ENCODE measurements at places on chromosomes 7 and 10.

- DNase-seq, result no peak
Observed at GRCh38 chr7:26868841-26869495, 4.6 kb upstream of the SKAP2 start.

GRCh38 chr10:36671607-36672006 lies 453.8 kb upstream of the ANKRD30A start:
- no peak for DNase-seq

GRCh38 chr10:68812420-68812819 lies 14.9 kb upstream of the STOX1 start:
- DNase-seq, result no peak

DNA sequence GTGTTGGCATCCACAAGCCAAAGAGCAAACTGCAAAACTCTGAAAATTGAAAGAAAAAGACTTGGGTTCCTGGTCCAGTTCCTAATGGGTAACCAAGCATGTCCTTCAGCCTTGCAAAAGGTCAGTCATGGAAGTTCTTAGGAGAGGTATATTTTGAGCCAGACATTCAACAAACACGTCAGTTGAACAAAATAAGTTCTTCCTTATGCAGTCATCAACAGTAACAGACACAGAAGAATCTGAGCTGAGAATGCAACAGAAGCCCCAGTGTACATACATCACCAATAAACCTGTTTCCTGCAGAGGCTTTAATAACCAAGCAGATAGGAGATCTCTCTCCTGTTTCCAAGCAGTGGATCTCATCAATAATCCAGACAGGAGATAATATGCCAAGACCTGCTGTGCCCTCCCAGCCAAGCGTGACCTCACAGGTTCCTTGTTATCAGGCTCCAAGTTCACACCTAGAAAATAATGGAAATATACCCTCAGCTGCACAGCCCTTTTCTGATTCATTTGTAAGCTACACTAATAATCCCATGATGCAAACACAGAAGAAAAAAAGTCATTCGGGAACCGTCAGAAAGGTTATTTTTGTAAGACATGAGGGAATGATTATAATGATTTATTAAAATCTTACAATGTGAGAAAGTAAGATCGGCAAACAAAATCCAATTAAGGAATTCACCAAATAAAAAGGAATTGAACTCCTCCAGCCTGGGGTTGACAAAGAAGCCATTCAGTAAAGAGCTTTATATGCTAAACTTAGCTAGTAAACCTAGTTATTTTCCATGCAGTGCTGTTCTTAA lies 90.7 kb downstream of the DGKI start:
- DNase-seq, result no peak

DNA sequence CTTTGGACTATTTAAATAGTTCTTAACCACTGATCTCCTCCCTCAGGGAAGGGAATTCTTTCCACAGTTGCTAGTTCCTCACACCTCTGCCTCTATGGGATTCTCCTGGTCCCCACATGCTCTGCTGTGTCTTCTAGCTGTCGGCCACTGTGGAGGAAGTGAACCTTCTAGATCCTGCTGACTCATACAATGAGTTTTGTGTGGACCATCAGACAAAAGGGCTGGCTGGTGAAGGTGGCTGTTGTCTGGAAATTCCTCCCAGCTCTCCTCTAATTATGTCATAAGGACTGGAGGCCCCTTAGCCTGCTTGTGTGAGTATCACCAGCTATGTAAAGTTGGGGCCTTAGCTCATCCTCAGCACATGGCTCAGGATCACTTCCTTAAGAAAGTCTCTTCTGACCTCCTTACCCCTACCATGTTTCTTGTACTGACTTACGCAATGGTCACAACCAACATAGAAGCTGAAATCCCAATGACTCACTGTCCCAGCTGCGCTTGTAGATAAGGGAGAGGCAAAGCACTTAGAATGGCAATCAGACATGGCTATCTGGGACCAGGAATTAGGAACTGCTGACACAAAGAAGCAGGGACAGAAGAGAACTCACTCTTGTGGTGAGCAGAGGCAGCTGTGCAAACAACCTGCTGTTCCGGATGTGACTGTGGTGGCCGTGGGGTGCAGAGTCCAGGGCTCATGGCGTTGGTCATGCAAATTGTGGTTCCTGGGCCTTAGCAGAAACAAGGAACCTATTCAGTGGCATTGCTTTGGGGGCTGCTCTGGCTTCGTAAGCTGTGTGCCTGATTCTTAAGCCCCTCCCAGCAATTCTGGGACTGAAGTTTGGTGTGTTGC lies 2.5 kb upstream of the MACC1 start:
- DNase-seq, result peak; percentile 72

GRCh38 chr10:121580276-121581116 lies 17.7 kb downstream of the FGFR2 start:
- DNase-seq, result no peak

- DNase-seq, result no peak
Observed at GRCh38 chr7:2980401-2981102, 63.1 kb downstream of the CARD11 start.

GRCh38 chr10:24944512-24945255 lies 7.7 kb downstream of the PRTFDC1 start:
- peak; percentile 25 for DNase-seq

DNA sequence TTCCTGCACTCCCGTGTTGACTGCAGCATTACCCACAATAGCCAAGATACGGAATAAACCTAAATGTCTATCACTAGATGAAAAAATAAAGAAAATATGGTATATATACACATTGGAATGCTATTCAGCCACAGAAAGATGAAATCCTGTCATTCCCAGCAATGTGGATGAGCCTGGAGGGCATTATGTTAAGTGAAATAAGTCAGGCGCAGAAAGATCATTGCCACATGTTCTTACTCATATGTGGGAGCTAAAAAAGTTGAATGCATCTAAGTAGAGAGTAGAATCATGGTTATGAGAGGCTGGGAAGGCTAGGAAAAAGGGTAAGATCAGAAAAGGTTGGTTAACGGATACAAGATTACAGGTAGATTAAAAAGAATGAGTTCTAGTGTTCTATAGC lies 219.1 kb upstream of the MKI67 start:
- no peak for DNase-seq

- DNase-seq, result peak; percentile 50
Observed at GRCh38 chr10:110324201-110324804, 19.6 kb upstream of the SMNDC1 start.

GRCh38 chr7:140314573-140315480 lies 83.5 kb downstream of the SLC37A3 start:
- no peak for DNase-seq

DNA sequence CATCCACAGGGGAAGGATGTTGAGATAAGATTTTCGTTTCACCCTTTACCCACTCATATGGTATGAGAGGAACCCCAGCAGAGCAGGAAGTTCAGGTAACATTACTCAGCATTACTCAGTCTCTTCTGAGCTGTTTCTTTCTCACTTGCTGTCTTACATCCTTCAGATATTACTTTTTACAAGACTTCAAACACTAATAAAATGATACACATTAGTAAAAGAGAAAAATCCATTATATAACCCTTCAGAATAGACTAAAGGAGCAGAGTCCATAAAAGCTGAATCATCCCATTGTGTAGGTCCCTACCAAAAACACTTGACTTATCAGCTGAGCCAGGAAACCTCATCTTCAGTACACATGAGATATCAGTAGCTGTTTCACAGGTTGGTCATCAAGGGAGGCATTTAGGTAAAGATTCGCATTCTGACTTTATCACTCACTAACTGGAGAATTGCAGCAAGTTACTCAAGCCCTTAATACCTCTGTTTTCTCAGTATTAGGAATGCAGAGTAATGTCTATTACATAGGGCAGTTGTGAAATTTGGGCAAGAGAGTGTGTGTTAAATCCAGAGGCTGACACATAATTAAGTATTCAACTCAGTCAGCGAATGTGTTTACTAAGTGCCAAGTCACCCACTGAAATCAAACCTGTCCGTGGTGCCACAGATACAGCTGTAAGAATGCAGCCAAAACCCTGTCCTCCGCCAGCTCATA lies 44.7 kb downstream of the KLF6 start:
- DNase-seq, result peak; percentile 24

- no peak for DNase-seq
Observed at GRCh38 chr10:132577350-132578003, 39.9 kb downstream of the INPP5A start.

DNA sequence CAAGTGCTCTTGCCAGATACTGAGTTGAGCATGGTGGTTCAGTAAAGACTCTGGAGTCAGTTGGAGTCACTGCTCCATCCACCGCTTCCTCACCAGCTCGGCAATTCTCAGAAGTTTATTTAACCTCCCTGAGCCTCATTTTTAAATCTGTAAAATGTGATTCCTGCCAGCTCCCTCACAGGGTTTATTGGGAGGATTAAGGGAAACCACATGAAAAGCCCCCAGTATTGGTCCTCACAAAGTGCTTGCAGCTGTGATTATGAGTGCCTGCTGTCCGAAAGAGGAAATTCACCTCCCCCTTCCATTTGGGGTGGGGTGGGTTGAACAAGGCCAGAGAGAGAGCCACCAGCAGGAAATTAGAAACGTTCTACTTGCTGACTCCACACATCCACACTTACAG lies 99.0 kb downstream of the AOAH start:
- DNase-seq, result no peak

- DNase-seq, result no peak
Observed at GRCh38 chr7:41732436-41732785, 29.5 kb upstream of the INHBA start.

- no peak for DNase-seq
Observed at GRCh38 chr10:132170561-132171361, 16.0 kb upstream of the DPYSL4 start.

DNA sequence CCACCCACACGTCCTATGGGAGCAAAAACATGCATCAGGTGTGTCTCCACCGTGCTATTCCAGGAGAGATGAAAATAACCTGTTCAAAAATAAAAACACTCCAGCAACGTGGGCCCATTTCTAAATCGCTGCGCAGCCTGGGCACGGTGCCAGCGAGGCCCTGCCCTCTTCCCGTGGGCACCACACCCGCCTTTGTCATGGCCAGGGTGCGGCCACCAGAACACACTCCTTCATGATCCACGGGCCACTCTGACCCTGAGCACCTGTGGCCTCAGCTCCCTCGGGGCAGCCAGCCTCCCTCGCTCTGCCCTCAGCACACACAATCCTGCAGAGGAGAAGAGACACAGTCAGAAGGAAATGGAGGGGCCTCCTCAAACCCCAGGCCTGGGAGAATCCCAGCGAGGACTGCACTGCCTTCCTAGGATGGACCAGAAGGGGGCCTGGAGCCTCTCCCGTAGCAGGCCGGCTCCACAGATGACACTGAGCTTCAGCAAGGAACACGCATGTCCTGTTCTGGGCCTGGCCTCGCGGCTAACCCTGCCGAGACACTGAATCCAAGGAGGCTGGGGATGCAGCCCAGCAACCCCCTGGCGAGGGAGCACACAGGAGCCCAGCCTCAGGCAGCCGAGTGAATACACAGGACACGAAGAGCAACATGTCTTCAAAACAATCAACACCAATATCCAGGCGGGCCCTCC lies 169.0 kb downstream of the MAD1L1 start:
- DNase-seq, result peak; percentile 54

DNA sequence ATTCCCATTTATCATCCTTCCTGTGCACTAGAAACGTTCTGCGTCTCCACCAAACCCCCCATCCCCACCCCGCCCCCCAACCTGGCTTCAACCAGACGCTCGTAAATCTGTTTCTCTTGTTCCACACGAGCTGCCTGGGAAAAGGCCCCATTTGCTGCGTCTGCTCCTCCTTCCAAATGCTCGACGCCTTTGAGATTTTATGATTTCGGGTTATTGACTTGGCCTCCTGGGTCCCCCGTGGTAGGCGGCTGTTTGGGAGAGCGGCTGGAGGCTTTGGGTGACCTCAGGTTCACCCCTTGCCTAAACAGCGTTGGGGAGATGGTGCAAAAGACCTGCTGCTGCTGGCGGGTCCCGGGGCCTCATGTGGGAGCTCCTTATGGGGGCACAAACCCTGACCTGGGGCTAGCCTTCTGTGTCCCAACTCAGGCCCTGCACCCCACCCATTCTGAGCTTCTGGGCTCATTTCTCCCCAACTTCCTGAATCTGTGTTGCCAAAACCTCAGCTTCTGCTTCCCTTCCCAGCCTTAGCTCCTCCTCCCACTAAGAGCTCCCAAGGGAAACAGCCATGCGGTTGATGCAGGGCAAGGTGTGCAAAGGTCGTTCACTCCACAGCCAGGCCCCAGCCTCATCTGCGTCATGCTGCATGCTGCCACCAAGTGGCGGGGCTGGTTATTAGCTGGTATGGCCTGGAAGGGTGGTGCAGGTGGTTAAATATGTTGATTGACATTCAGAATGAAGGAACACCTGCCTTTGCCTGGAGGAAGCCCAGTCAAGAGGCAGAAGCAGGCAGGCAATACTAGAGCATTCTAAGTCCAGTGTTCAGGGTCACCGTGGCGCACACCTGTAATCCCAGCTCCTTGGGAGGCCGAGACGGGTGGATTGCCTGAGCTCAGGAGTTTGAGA lies 49.1 kb upstream of the ELN start:
- DNase-seq, result peak; percentile 59

- peak; percentile 50 for DNase-seq
Observed at GRCh38 chr10:127872871-127873600, 19.7 kb downstream of the CLRN3 start.

- no peak for DNase-seq
Observed at GRCh38 chr10:86291616-86292340, 74.8 kb downstream of the GRID1 start.

DNA sequence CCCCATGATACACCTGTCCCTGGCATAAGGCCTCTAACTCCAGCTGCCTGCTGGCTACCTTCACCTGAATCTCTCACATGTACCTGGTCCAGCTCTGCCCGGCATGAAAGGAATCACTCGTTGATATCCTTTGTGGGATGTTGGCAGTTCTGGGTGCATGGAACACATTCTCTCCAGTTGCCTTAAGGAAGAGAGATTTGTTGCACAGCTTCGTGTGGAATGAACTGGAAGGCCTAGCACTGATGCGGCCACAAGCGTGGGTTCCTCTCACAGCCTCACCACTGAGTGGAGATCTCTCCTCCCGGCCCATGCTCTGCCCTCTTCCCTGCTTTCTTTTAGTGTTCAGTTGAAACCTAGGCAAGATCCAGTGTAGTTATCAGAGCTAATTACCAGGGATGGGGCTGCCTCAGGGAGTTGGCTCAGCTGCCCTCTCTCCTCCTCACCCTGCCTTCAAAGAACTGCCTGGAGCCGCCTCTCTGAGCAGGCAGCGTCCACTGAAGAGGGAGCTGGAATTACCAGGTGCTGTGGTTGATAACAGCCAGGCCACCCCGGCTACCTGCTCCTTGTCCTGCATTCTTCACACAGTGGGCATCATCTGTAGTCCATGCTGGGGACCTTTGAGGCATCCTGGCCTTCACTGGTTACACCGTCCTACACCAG lies 194.3 kb downstream of the CCDC3 start:
- no peak for DNase-seq

DNA sequence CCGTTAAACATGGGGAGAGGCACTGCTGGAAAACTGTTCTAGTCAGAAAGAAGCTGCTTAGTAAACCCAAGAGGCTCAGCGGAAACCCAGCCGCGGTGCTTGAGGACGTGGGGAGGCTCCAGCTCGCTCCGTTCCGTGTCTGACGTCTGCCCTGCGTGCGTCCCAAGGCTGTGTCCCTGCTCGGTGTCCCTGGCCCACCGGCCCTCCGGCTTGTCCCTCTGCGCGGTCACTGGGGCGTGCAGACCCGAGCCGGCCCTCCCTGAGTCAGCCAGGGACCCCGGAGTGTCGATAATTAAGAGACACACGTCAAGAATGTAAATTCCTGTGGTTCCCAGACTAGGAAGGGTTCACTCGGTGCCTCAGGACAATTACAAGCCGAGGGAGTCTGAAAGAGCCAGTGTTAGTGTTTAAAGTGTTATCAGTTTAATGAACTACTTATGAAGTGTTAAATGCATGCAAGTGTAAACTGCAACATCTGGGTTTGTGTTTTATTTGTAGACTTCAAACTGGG lies 98.9 kb downstream of the WDR11 start:
- peak; percentile 25 for DNase-seq

Data from dermis blood vessel endothelial cell (primary cell).